Body of pancreas (tissue), 4 donors: ENCODE measurements at places on chromosomes 16 and 17.
A peak's percentile ranks its signal among the peaks of the same experiment; 100 is the strongest.

- DNase-seq: no peak
These were observed 14.4 kb downstream of the WSCD1 start for GRCh38 chr17:6084311-6085161.

DNA sequence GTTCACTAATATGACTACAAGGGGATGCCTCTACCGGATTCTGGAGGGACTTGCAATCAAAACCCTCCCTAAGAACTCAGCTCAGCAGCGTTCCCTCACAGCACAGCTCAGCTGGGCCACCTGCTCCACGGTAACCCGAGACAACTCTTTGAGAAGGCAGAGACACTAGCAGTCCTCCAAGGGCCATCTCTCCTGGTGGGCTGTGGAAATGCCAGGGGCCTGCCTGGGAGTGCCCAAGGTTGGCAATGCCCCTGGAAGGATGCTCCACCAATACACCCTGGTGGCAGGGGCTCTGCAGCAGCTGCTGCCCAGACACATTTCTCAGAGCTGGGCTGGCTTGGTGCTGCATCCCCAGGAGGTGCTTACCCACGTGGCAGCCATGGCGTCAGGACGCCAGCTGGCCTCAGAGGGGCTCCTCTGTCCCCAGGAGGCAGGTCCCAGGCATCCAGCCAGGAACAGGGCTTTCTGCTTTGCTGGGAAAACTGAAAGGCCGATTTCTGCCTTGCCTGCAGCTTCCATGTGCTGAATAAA, 16.5 kb downstream of the CDIP1 start:
- peak; percentile 65 for DNase-seq

DNA sequence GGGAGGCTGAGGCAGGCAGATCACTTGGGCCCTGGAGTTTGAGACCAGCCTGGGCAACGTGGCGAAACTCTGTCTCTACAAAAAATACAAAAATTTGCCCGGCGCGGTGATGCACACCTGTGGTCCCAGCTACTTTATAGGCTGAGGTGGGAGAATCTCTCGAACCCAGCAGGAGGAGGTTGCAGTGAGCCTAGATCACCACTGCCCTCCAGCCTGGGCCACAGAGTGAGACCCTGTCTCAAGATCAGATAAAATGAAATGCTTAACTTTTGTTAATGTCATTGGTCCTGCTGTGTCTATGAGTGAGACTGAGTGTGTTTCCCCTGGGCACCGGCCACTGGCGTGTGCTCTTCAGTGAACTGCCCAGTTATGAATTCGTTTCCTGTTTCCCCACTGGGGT, 10.5 kb downstream of the FAM234A start:
- DNase-seq: no peak

GRCh38 chr17:57292091-57292490, 35.8 kb downstream of the MSI2 start:
- DNase-seq: no peak

DNA sequence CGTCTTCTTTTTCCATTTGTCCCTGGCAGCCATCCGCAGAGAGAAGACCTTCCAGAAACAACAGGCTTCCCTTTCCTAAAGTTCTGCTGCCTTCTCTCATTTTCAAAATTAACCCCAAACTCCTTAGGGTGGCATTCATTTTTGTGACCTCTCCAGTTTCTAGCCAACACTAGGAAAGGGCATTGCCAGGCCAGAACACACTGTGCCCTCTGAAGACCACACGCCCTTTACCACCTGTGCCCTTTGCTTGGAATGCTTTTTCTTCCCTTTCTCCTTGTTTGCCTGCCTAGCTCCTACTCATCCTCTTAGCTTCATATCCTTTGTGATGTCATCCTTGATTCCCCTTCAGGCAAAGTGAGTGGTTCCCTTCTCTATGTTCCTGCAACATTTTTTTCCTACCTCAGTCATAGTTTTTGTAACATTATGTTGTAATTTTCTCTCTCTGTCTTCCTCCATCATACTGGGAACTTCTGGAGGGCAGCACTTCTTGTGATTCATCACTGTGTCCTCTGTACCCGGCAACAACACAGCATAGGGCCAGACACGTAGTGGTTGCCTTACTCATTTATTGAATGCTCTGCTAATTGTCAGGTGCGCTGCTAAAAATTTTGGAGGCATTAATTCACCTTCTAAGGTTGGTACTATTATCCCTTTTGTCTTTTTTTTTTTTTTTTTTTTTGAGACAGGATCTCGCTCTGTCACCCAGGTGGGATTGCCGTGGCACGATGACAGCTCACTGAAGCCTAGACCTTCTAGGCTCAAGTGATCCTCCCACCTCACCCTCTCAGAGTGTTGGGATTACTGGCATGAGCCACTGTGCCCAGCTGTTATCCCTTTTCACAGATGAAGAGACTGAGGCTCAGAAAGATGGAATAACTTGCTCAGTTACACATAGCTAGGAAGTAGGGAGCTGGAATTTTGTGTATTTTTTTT, 1.0 kb downstream of the KAT8 start:
- DNase-seq: peak; percentile 51

DNA sequence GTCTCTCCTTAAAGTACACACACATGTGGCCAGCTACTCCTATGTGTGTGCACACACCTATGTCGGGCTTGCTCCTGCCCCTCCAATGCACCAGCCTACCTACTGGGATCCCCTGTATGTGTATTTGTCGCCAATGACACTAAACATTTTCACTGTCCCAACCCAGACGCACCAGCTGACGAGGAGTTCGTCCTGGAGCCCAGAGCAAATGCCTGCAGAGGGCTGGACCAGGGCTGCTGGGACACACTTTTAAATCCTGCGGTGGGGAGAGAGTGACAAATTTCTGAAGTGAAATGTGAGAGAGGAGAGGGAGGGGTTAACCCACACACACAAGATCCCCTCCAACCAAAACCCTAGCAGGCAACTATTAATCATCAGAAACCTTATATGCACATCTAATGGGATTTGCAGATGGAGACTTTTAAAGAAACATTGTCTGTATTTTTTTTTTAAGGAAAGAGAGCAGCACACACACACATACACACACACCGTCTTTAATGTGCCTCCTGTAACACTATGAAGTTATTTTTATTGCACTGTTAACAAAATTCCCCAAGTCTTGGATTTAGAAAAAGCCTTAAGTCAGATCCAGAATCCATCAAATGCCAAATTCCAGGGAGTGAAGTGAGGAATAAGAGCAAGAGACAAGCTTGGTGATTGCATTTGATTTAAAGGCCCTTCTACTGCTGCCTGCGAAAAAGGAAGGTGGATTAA, at the start of gene MEOX1:
MEOX1 (minus strand) TSS at position 224 of the 714 bp plus-strand sequence. CDS start 388 bp downstream, outside the sequence.
- no peak for DNase-seq

DNA sequence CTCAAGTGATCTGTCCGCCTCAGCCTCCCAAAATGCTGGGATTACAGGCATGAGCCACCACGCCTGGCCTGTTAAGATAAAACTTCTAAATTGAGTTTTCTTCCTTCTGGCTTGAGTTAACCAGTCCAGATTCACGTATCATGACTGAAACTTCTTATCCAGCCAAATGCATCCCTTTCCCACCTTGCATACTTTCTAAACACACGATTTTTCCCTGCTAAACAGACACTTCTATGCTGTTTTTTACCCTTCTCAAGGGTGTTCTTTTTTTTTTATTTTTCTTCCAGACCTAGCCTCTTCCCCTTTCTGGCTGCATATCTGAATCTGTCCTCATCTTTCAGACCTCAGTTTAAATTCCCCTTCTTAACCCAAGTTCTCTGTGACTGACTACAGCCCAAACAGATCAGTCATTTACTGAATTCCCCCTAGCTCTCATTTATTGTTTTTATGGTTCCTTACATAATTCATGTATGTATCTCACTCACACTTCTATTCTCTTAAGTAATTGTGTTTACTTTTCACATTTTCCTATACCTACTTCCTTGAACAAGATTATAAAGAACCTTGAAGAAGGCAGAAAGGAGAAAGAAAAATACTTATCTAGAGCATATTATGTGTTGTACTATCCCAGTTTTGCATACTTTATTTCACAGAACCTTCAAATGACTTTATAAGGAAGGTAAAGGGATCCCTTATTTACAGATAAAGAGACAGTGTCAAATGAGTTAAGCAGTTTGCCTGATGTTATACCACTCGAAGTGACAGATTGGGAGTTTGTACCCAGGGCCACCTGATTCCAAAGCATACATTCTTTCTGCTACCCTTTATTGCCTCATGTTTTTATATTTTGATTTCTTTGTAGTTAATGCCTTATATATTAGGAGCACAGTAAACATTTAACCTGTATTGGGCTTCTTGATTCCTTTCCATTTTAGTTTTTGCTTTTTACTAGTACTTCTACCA, 5.2 kb downstream of the EVI2B start:
- no peak for DNase-seq
